ENCODE measurements at places on chromosomes 5 and 9.

- no peak for DNase-seq
- H3K4me1 ChIP-seq = no peaks in the 10 kb centered on the region
- no peak overlapping the region for H3K27ac ChIP-seq
- no peaks in the 10 kb centered on the region for H3K36me3 ChIP-seq
- no peaks in the 10 kb centered on the region for H3K27me3 ChIP-seq
These were observed 388.5 kb upstream of the CTNND2 start for GRCh38 chr5:12292610-12293204.

DNA sequence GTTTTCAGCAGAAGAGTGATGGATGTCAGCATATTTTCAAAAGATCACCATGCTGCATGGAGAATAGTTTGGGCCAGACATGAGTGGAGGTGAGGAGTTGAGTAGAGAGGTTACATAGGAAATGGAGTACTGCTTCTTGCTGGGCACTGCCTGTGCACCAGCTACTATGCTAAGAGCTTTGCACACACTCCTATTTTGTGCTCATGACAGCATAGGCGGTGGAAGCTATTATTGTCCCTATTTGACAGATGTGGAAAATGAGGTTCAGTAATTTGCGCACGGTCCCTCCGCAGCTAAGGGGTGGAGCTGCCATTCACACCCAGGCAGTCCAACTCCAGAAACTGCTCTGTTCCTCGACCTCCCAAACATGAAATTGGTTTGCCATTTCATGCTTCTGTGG lies 67.8 kb downstream of the ENTREP1 start:
- H3K36me3 ChIP-seq = no peaks in the 10 kb centered on the region
- H3K27ac ChIP-seq = no peak overlapping the region
- H3K4me1 ChIP-seq = no peaks in the 10 kb centered on the region
- no peaks in the 10 kb centered on the region for H3K27me3 ChIP-seq
- DNase-seq = no peak

DNA sequence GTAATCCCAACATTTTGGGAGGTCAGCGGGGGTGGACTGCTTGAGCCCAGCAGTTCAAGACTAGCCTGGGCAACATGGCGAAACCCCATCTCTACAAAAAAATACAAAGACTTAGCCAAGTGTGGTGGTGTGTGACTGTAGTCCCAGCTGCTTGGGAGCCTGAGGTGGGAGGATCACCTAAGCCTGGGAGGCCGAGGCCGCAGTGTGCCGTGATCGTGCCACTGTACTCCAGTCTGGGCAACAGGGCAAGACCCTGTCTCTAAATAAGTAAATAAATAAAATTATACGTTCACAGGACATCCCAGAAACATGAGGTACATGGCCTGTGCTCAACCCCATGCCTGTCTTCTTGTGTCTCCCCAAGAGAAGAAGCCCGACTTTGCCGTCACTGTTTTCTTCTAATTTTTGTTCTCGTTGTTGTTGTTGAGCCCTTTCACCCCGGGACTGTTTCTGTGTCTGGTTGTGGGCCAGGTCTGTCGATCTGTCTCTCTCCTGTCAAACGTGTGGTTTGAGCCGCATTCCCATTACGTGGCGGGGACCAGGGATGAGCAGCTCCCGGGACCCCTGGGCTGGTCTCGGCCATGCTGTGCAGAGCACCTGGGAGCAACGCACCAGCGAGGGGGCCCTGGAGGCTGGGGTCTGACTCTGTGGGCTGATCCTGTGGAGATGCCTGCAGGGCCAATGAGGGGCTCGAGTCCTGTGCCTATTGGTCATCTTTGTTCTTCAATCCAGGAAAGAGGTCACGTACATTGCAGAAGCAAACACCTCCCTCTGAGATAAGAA lies 32.2 kb downstream of the NACC2 start:
- H3K36me3 ChIP-seq = no peaks in the 10 kb centered on the region
- no peak overlapping the region for H3K4me3 ChIP-seq
- H3K27me3 ChIP-seq = no peaks in the 10 kb centered on the region
- no peak overlapping the region for H3K27ac ChIP-seq

DNA sequence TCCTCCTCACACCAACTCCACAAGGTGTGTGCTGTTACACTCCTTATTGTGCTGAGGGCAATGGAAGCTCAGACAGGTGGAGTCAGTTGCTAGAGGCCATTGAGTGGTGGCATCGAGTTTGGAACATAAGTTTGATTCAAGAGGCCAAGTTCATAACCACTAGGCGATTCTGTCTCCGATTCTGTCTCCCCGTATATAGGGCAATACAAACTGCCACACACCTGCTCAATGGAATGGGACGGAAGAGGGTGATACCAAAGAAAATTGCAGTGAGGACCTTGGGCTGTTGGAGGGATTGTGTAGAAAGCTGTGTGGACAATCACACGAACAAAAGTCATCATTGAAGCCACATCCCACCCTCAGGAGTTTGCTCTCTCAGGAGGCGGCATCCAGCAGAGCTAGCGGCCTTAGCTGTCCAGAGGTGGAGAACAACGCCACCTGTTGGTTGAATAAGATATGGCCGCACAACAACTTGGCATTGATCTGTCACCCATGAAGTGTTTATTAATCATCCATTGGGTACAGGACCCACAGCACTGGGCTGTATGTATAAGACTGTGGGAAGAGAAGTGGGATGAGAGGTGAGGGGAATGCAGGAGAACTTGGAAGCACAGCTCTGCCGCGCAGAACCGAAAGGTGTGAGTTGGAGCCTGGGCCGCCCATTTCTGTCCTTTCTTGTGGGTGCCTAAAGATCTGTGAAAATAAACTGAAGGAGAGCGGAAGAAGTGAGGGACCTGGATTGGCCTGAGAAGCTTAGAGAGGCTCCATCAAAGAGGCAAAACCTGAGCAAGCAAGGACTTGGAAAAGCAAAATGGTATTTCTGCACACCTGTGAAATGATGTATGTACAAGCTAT lies 16.1 kb upstream of the NEUROG1 start:
- H3K4me1 ChIP-seq = peaks cover 1% of the 10 kb centered on the region
- no peaks in the 10 kb centered on the region for H3K36me3 ChIP-seq
- no peak overlapping the region for H3K27ac ChIP-seq

GRCh38 chr5:178520851-178521250 lies 69.3 kb downstream of the COL23A1 start:
- H3K36me3 ChIP-seq = no peaks in the 10 kb centered on the region
- H3K27me3 ChIP-seq = no peaks in the 10 kb centered on the region
- no peak overlapping the region for H3K27ac ChIP-seq
- no peak overlapping the region for H3K4me3 ChIP-seq
- H3K4me1 ChIP-seq = no peaks in the 10 kb centered on the region
- DNase-seq = no peak

GRCh38 chr5:179427032-179427675 lies 81.9 kb upstream of the ADAMTS2 start:
- no peaks in the 10 kb centered on the region for H3K36me3 ChIP-seq
- no peaks in the 10 kb centered on the region for H3K4me1 ChIP-seq
- DNase-seq = no peak
- H3K27ac ChIP-seq = no peak overlapping the region
- no peak overlapping the region for H3K4me3 ChIP-seq

DNA sequence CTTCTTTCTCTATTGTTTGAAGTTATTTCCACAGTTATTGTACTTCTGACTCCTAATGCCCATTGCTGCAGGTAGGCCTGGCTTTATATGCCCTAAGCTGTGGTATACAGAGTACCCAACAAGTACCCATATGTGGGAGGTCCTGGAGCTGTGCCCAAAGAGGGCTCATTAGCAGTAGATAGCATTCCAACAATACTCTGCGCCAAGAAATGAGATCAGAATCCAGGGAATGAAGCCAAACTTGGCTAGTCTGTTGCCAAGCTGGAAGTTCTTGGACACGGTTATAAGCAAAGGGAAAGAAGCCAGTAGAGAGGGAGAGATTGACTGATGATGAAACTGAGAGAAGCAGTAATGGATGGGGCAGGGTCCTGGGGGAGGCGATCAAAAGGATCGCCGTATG lies 29.7 kb upstream of the FAM169A start:
- no peak overlapping the region for H3K4me3 ChIP-seq
- H3K36me3 ChIP-seq = no peaks in the 10 kb centered on the region
- peaks cover 3% of the 10 kb centered on the region for H3K27me3 ChIP-seq
- DNase-seq = no peak

DNA sequence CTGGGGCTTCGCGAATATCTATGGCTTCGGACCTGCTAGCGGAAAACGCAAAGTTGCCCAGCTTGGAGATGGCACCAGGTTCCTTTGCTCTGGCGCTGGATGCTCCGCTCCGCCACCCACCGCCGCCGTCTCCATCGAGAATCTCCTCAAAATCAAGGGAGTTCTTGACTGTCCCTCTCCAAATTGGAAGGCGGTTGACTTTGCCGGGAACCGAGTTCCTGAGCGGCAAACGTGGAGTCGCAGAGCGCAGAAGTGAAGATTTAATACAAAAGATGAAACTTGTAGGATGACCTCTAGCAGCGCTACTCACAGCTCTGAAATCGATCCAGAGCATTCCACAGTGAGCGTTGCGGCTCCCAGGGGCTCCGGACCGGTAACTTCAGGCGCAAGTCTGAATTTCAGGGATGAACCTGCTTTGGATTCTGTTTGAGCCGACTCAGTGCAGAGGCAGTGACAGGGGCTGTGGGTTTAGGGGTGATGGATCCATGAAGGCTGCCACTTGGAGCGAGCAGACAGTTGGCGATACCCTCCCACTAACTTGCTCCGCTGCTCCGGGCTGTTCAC lies 1641.5 kb upstream of the C9orf72 start:
- H3K27ac ChIP-seq = no peak overlapping the region
- H3K36me3 ChIP-seq = no peaks in the 10 kb centered on the region
- no peak for DNase-seq

- H3K27ac ChIP-seq = peak overlapping the region; percentile 69
- peaks cover 13% of the 10 kb centered on the region for H3K4me1 ChIP-seq
- no peak for DNase-seq
- no peak overlapping the region for H3K4me3 ChIP-seq
- H3K27me3 ChIP-seq = no peaks in the 10 kb centered on the region
- peaks cover 78% of the 10 kb centered on the region for H3K36me3 ChIP-seq
These were observed 29.9 kb downstream of the NFX1 start for GRCh38 chr9:33320230-33320567.

DNA sequence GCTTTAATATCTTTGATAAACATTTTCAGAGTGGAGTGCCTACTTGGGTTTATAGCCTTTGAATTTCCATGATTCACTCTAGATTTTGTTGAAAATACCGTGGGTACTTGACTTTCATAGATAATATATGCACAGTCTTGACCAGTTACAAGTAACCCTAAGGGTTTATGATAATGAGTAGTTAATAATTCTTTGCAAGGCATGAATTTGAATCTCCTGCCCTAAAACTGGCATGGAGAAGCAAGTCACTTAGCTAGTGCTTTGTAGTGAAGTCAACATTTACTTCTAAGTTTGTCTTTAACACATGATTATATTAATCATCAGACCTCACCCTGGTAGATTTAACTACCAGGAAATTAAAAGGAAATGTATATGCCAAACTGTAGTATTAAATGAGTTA lies 115.8 kb downstream of the CWC27 start:
- H3K27me3 ChIP-seq = no peaks in the 10 kb centered on the region
- no peak overlapping the region for H3K27ac ChIP-seq
- DNase-seq = no peak
- no peaks in the 10 kb centered on the region for H3K36me3 ChIP-seq

DNA sequence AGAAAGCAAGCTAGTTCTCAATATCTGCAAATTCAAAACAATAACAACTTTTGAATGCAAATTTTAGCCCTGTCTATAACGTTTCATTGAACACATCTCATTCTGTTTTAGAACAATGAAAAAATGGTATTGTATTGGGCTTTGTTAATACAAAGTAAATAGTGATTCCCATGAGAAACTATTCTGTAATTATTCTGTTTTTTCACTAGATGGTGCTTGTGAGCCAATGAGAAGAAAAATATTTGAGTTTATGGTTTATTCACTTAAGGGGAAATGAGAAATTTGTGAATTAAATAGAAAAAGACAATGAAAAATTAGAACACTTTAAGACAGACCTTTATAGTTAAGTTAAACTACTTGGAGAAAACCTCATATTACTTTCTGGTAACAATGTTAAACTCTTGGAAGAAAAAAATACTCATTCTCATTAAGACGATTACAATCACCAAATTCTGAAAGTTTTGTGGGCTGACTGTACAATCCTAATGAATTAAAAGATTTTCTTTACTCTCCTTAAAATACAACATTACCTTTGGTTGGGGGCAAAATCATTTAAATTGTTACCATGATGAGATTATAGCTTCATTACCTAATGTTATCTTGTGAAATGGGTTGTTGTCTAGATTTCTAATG lies 127.0 kb downstream of the NNT start:
- peaks cover 3% of the 10 kb centered on the region for H3K27me3 ChIP-seq
- H3K4me1 ChIP-seq = no peaks in the 10 kb centered on the region
- no peaks in the 10 kb centered on the region for H3K36me3 ChIP-seq
- no peak overlapping the region for H3K4me3 ChIP-seq
- no peak for DNase-seq

GRCh38 chr5:130541617-130542221 lies 623.3 kb downstream of the HINT1 start:
- peaks cover 3% of the 10 kb centered on the region for H3K4me1 ChIP-seq
- no peak overlapping the region for H3K27ac ChIP-seq
- H3K4me3 ChIP-seq = no peak overlapping the region
- no peaks in the 10 kb centered on the region for H3K36me3 ChIP-seq
- no peaks in the 10 kb centered on the region for H3K27me3 ChIP-seq

All from activated T-helper 2 cell treated with anti-CD3 and anti-CD28 coated beads, Interferon-gamma antibody, Interleukin-2, Interleukin-4, amounts not matched to agents 10 μg/mL and 5 μg/mL and 100 μg/mL, durations not matched to agents 14 hours and 24 hours and 36 hours (primary cell).